ENCODE measurements at places on chromosomes 12 and 14.
A peak's percentile ranks its signal among the peaks of the same experiment; 100 is the strongest.

GRCh38 chr12:67689385-67689784 lies 40.8 kb downstream of the DYRK2 start:
- DNase-seq = no peak

GRCh38 chr12:121295746-121296617 lies 527 bp downstream of the CAMKK2 start:
- DNase-seq = peak; percentile 49

- no peak for DNase-seq
Observed at GRCh38 chr12:2011643-2012607, 7.7 kb upstream of the DCP1B start.

- no peak for DNase-seq
Observed at GRCh38 chr12:57130941-57131340, 2.7 kb downstream of the LRP1 start.

DNA sequence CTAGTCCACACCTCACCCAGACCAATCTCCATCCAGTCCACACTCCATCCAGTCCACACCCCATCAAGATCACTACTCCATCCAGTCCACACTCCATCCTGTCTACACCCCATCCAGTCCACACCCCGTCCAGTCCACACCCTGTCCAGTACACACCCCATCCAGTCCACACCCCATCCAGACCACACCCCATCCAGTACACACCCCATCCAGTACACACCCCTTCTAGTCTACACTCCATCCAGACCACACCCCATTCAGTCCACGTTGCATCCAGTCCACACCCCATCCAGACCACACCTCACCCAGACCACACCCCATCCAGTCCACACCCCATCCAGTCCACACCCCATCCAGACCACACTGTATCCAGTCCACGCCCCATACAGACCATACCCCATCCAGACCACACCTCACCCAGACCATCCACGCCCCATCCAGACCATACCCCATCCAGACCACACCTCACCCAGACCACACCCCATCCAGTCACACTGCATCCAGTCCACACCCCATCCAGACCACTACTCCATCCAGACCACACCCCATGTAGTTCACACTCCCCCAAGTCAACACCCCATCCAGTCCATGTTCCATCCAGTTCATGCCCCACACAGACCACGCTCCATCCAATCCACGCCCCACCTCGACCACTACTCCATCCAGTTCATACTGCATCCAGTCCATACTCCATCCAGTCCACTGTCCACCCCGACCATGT lies 116.6 kb upstream of the RTL1 start:
- peak; percentile 28 for DNase-seq

DNA sequence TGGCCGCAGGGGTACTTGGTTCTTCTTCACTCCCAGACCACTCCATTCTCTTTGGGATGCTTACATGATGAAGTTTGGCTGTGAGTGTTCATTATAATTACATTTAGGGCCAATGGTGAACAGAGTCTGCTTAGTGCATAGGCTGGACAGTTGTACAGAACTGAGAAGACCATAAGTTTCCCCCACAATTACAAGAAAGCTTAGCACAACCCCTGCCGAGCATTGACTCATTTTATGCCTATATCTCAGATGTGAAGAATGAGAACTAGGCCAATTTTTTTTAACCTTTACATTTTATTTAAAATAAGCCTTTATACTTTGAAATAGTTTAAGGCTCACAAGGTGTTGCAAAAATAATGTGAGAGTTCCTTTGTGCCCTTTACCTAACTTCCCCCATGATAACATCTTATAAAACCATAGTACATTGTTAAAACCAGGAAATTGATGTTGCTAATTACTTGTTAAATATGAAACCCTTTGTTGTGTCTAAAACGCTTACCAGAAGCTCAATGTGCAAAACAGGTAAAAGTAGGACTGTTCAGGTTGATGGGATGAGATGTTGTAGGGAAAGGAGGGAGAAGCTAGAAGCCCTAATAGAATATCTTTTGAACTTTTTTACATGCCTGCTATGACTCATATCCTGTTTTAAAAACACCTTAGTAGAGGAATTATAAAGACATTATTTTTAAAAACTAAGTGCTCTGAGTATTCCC lies 47.2 kb downstream of the ALDH1L2 start:
- DNase-seq = no peak

DNA sequence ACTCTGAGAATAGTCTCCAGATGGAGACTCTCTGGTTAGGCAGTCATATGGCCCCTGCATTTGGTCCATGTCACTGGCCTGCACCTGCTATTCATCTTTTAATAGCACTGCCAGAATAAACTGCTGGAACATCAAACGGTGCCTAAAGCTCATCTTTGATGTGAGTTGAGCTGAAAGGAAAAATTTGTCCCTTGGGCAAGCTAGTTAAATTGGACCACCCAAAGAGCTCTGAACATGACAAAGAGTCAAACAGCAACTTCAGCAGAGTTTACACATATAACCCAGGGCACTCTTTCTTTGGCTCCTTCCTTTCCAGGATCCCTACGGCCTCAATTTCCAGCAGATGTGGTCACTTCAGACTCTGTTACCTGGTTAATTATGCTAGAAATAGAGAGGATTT lies 269.9 kb downstream of the RPL10L start:
- DNase-seq = no peak

DNA sequence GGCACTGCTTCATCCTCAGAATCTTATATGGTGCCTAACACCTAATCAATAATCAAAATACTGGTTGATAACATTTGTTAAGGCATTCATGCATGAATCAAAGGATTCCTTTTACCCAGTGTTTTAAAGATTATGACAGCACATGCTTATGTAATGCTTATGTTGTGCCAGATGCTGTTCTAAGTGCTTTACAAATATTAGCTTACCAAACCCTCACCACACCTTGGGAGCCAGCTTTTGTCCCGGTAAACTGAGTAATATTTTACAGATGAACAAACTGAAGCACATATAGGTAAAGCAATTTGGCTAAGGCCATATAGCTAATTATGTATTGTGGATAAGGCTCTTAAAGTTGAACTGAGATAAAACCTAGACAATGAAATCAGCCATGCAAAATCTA lies 209.2 kb downstream of the ALX1 start:
- DNase-seq = no peak

DNA sequence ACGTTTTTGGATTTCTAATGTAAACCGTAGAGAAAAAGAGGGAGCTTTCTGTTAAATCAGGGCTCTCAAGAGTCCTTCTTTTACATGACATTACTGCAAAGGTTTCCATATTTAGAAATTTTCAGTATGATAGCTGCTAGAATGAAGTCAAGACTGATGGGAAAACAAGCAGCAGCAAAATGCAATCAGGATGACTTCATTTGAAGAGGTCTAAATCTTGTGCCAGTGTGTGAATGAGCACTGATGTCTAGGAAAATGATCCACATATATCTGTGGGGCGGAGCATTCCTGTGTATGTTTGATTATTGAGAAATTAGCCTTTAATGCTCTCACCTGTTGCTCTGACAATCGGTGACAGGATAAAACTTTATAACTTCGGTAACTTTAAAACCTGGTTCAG lies 73.6 kb downstream of the GRIP1 start:
- no peak for DNase-seq

GRCh38 chr12:113403435-113404415 lies at the start of gene SDS:
Gene SDS (minus strand): TSS chr12:113403887. CDS start chr12:113399708, 4,179 bp downstream.
- peak; percentile 74 for DNase-seq

DNA sequence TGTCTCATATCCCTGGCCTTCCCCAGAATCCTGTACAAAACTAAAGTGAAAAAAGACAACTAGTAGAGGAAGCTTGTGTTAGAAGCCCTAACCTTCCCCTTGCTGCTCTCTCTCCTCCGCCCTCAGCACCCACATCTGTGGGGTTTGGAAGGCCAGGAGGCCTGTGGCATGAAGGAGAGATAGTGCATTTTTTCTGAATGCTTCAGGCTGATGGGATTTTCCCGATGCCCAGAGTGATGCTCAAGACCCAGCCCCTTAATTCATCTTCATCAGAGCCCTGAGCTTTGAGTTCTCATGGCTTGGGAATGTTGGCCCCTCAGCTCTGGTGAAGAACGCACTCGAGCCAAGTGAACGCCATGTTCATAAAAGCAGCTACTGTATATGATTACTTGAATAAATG lies 5.9 kb downstream of the FGF6 start:
- no peak for DNase-seq

DNA sequence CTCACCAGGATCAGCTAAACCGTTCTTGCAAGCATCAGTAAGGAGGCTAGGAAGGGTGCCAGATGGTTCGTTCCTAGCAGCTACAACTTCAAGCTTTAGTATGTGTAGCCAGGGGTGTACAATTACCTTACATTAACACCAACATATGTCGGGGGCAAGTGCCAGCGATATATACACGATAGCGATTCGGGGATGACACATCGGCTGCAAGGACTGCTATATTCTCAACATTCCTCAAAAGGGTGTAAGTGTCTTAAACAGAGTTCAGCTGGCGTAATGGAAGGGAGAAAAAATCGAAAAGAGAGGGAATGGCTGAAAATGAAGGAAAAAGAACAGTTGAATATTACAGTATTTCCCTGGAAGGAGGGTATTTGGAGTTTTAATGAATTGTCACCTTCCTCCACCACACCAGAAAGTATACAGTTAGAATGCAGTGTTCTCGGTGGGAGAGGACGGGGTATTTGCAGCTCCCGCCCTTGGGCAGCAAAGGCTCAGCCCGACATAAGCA lies 545 bp downstream of the LIMA1 start:
- no peak for DNase-seq

DNA sequence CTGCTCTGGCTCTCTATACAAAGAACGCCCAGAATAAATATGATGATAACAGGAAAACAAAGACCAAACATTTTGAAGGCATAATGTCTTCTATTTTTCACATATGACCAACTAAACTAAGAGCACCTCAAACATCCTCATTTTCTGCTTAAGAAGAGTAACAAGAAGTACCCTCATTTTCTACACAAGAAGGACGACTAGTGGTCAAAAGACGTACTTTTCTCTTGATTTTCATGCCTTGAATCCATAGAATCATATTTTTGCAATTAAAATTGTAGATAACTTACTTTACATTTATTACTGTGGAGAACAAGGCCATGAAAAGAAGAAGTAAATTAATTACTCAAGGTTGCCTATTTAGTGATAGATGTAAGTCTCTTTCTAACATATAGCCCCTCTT lies 358.6 kb downstream of the DUSP6 start:
- no peak for DNase-seq
